ENCODE measurements at places on chromosomes 6 and 20. TPM values are rescaled to one million over a fixed set of nuclear protein-coding genes. Genes with fewer than 3 reads are reported as not detected.

Gene CLDN20
- total RNA-seq, result not detected

DNA sequence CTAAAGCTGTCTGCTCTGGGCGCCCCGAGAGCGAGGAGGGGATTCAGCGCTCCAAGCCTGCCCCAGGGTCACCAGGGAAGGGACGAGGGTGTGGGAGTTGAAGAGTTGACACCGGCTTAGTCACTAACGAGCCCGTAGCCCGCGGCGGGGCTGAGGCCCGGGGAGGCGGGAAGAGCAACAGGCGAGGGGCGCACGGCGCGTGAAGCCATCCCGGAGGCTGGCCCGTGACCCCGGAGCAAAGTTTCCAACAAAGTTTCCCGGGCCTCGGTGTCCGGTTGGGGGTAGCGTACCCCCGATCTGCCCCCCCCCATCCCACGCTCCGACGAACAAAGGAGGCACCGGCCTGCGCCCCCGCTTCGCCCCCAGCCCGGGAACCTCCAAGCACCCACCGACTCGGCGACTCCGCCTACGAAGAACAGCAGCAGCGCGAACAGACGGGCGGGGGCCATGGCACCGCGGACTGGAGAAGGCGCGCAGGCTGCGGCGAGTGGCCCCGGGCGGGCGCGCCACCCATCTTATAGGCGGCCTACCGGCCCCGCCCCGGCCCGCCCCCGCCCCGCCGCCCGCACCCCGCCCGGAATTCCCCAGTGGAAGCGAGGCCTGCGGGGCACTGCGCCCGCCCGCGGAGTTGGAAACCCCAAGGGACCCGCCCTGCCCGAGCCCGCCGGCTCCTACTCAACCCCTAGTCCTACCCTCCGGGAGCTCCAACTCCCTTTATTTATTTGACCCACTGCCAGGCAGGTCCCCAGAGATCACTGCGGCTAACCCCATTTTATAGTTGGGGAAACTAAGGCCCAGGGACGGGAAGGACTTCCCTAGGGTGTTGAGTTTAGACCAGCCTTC is at the start of gene SDC4:
SDC4 (minus strand) TSS at position 489 of the 843 bp plus-strand sequence; CDS start at position 449, 40 bp downstream.
- peak; percentile 79 for DNase-seq

DNA sequence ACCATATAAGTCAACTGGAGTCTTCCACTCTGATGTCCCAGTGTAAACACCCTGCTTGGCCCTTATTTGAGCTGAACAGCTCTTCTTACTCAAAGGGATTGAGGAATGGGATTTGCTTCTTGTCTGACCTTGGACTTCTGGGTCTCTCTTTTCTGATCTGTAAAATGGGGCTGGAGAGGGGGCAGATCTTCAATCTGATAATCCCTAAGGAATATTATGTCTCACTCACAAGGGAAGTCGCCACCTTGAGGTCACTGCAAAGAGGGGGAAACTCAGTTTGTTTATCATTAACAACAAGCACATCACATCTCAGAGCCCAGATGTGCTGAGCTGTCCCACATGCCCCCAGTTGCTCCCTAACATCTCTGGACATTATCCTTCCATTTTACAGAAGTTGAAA is 15.1 kb downstream of the KCNS1 start:
- no peak for DNase-seq

DNA sequence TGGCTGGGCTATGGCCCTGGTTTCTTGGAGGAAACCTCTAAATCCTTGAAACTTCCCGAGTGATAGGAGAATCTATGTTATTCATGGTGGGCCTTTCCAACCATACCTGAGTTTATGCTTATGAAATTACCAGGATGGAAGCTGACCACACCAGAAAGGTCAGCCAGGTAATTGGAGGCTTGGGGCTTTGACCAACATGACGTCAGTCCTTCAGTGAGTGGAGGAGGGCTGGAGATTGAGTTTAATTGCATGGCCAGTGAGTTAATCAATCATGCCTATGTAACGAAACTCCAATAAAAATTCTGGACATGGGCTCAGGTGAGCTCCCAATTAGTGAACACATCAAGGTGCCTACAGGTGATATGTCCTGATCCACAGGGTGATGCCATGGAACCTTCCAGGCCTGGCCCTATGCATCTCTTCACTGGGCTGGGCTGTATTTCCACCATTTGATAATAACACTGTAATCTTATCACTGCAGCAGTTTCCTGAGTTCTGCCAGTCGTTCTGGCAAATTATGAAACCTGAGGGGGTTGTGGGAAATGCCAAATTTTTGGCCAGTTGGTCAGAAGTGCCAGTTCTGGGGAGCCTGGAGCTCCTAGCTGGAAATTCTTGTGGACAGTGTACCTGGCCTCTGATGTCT is 106.5 kb downstream of the CDH26 start:
- no peak for DNase-seq

GRCh38 chr20:49045440-49046086 is 549 bp upstream of the CSE1L start:
- DNase-seq, result peak; percentile 58

DNA sequence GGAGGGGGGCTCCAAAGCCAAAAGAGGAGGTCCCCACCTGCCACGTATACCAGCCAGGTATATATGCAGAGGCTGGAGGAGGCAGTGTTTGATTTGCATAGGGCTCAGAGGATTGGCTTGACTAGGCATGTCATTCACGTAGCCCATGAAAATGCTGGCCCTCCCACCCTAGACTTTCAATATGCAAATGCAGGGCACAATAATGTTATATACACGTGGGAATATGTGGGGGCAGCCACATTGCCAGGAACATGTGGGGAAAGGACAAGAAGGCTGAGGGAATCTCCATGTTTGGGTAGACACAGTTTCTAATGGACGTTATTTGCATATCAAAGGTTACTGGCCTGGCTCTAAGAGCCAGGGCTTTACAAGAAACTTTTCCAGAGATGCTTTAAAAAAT is 301.8 kb downstream of the FARS2 start:
- no peak for DNase-seq

Gene RAD21L1
- 0.32 TPM for total RNA-seq

Gene CST5
- total RNA-seq, result not detected

GRCh38 chr6:127932708-127933107 is 31.9 kb upstream of the THEMIS start:
- DNase-seq, result no peak

GRCh38 chr20:51767867-51768758 is at the start of gene ATP9A:
TSS of gene ATP9A (minus strand) at chr20:51768390. CDS start at chr20:51768369, 21 bp downstream.
- DNase-seq, result peak; percentile 9

DNA sequence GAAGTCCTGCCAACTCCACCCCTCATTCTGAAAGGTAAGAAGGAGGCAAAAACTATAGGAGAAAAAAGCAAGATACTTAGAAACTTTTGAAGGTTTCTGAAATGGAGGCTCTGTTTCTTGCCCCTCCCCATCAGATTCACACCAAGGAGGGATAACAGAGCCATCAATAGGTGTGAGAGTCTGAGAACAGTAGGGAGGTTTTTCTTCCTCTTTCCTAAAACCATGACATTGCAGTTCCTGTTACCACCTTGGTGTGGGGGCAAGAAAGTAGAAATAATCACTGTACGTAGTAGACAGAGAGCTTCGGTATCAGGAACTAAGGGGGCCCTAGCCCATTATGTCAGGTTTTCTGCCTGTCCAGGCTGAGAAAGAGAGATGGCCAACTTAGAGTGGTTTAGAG is 333.3 kb upstream of the SYNCRIP start:
- no peak for DNase-seq

DNA sequence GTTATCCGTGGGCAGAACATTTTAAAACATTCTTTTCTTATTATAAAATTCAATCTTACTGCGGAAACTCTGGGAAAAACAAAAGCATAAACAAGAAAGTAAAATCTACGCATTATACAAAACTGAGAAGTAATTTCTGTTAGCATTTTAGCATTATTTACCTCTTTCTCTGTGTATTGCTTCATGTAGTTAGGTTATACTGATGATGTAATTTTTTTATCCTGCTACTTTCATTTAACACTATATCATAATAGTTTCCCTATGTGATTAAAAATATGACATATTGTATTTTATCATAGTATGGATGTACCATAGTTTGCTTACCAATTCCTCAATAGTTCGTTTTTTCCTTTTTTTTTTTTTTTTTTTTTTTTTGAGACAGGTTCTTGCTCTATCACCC is 4.2 kb upstream of the GCNT2 start:
- no peak for DNase-seq

DNA sequence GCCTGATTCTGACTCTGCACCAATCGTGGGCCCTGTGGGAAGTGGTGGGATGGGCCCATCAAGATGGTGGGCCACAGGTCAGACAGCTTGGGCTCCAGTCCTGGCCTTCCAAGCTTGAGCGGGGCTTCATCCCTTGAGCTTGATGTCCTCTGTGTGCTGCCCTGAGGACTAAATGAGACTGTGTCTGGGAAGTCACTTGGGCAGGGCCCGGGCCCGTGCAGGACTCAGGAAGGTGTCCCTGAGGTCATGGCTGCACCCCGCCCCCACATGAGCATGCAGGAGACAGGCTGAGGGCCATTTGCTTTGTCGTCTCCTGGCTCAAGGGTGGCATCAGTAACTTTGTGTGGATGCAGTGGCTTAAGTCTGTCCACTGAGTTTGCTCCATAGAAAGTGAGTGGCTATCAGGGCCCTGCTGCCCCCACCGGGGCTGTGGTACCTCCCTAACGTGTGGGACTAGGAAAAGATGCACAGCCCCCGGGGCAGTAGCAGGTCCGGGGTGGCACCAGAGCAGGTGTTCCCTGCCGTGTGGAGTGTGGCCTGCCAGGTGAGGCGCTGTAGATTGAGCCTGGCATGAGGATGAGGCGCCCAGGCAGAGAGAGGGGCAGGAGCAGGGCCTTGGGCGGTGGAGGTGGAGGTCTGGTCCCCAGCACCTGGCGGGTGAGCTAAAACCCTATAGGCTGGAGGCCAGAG is 298.6 kb downstream of the TAF4 start:
- no peak for DNase-seq

GRCh38 chr6:157186785-157187181 is 136.5 kb downstream of the TMEM242 start:
- DNase-seq, result no peak

Gene CRISP3
- not detected for total RNA-seq

Gene ATF6B
- total RNA-seq, result 60.2 TPM

- no peak for DNase-seq
Measured at GRCh38 chr6:170388113-170388512, 81.6 kb downstream of the FAM120B start.

- no peak for DNase-seq
Measured at GRCh38 chr20:13363473-13363872, 142.4 kb downstream of the ISM1 start.

GRCh38 chr6:11495565-11496145 is 41.9 kb upstream of the TMEM170B start:
- DNase-seq, result no peak

- DNase-seq, result peak; percentile 25
Measured at GRCh38 chr6:34555007-34555322, 1.2 kb downstream of the SPDEF start.

Gene TPD52L1
- total RNA-seq, result 0.89 TPM

DNA sequence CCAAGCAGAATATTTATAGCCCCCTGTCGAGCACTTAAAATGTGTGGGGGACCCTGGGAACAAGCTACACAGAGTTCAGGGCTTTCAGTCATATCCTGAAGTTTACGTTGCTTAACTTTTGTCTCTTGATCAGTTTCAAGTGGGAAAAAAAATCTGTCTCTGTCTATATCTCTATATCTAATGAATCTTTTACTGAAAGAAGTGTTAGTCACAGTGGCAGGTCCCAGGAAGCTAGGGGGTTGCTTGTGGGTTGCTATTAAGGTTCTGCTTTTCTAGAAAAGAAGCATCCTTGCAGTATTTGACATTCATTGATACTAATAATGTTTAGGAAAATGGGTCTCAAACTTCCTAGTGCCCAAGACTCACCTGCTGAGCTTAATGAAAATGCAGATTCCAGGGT is 76.7 kb upstream of the CLDN20 start:
- DNase-seq, result peak; percentile 36

Gene PLCB1
- total RNA-seq, result 1.5 TPM
